ENCODE measurements at places on chromosomes 16 and 17.
A peak's percentile ranks its signal among the peaks of the same experiment; 100 is the strongest.

GRCh38 chr17:80125656-80126448 lies 21.1 kb downstream of the EIF4A3 start:
- no peak for DNase-seq

GRCh38 chr17:79306424-79307318 lies 232.0 kb downstream of the ENGASE start:
- no peak for DNase-seq

- peak; percentile 58 for DNase-seq
These were observed 35.1 kb upstream of the CDRT4 start for GRCh38 chr17:15502369-15503112.

GRCh38 chr17:78544881-78545755 lies 32.1 kb downstream of the DNAH17 start:
- DNase-seq, result no peak

- DNase-seq, result no peak
These were observed 18.2 kb downstream of the ZCCHC14 start for GRCh38 chr16:87474566-87474996.

DNA sequence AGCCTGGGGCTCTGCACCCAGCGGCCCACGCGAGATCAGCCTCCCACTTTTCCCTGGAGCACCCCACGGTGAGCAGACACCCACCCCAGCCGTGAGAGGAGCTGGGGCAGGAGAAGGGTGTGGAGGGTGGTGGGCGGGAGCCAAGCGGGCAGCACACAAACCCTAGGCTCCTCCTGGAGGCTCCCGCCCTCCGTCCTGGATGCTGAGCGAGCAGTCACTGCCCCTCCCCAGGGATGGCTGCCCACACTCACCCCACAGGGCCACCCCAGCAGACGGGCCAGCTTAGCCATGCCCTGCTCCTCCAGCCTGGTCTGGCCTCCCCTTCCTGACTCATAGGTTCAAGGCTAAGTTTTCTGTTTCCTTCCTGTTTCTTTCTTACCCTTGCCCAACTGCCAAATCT lies 15.7 kb upstream of the ABCC3 start:
- no peak for DNase-seq

DNA sequence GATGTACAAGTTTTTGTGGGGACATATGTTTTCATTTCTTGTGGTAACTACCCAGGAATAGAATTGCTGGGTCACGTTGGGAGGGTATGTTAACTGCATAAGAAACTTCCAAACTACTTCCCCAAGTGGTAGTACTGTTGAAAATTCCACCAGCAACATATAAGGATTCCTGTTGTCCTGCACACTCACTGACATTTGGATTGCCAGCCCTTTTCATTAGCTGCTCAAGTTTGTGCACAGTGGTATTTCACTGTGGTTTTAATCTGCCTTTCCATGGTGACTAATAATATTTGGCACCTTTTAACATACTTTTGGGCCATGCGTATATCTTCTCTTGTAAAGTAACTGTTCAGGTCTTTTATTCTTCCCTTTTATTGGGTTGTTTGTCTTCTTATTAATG lies 103.3 kb downstream of the GNAO1 start:
- no peak for DNase-seq

DNA sequence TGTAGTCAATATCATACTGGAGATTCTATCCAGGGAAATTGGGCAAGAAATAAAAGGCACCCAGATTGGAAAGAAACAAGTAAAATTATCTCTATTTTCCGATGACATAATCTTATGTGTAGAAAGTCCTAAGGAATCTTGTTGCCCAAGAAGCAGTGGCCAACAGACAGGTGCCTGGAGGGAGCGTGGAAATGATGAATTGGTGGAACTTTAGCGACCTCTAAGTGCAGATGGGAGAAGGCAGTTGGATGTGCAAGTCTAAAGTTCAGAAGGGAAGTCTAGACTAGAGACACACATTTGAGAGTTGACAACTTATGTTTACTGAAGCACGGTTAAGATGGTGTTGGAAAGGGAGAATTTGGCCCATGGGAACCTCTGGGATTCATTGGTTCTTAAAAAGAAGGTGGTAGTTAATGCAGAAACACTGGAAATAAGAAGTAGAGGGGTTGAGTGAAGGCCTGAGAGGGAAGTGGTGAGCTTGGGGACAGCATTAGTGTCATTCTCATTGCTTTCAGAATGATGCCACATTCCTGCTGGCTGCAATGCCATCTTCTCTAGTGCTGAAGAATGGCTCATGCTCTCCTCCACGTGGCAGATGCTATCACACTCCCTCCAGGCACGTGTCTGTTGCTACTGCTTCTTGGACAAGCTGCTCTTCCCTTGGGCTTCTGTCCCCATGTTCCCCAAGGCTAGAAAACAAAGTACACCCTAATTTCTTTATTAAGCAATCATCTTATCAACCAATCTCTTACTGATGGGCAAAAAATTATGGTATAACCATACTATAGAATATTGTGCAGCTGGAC lies 24.0 kb downstream of the TAT start:
- no peak for DNase-seq

DNA sequence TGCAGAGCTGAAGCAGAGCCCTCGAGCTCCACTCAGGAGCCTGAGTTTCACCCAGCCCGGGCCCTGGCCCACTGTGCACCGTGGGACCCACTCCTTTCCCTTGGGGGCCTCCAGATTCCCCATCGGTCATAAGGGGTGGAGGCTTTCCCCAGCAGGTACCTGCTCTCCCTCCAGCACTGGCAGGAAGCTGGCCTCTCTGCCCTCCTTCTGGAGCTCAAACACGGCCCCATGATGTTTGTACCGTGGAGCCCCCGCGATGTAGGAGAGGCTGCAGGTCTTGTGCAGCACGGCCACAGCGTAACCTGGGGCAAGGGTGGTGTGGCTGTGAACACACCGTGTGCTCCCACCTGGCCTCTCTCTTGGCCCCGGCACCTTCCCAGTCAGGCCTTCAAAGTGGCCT lies 29.9 kb downstream of the HASPIN start:
- no peak for DNase-seq

GRCh38 chr17:72421128-72422092 lies 300.6 kb downstream of the SOX9 start:
- peak; percentile 78 for DNase-seq

DNA sequence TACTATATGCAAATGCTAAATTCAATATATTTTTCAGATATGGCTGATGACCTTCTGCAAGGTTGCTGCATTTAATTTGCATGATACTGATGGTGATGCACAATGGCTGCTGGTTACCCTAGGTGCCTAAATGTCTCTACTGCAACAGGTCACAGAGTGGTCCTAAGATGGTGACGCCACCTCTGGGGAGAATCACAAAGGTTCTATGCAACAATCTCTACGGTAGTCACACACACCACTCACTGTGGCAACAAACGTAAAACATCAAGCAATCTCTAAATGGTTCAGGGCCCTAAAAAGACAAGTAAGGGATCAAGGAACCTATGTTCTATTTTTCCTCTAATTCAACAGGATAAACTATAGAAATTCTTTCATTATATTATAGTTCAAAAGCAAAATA lies 293.3 kb downstream of the CEP112 start:
- DNase-seq, result no peak

GRCh38 chr17:74049167-74049966 lies 154.1 kb upstream of the RPL38 start:
- DNase-seq, result no peak

DNA sequence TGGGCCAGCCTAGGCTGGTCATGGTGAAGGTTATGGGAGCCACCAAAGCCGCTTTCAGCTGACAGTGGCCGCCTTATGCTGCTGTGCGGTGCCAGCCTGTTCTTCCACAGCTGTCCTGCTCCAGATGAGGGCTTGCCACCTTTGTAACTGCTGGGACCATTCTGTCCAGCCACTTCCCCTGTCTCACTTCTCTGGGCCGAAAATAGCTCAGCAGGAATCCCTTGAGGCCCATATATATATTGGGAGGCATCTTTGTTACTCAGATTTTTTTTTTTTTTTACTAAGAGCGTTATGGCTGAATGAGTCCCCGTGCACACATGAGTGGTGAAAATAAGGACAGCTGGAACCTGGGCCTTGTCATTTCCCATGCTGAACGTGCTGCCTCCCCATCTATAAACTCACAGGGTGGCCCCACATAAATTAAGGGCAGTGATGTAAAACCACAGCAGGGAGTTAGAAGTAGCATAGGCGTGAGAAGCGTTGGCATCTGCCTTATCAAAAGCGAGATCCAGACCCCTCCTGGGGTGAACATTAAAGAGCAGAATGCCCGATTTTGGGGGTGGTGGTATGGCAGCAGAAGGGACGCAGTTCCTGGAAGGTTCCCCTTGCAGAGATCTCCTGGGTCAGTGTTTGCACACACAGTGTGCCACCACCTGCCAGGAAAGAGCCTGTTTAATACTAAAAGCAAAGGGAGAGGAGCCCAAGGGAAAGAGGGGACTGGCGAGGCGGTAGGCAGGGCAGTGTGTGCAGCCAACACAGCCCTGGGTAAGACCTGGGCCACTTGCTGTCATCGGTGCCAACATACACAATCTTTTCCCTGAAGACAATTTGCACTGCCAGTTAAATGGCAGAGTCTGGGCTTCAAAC lies 57.8 kb downstream of the USP43 start:
- DNase-seq, result no peak

DNA sequence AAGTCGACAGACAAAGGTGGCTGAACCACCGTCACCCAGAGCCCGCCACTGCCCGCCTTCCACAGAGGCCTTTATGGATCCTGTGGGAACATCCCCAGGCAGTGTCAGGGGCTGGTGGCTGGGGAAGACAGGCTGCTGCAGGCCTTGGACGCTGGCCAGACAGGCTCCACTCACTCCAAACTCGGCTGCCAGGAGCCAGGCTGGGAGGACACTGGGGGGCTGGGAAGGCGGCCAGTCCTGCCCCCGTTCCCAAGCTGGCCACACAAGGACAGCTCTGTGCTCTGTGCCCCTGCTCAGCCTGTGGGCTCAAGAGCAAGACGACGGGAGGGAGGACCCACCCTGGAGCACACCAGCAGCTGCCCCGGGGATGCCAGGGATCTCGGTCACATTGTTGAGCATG lies 7.6 kb upstream of the LCAT start:
- peak; percentile 89 for DNase-seq

DNA sequence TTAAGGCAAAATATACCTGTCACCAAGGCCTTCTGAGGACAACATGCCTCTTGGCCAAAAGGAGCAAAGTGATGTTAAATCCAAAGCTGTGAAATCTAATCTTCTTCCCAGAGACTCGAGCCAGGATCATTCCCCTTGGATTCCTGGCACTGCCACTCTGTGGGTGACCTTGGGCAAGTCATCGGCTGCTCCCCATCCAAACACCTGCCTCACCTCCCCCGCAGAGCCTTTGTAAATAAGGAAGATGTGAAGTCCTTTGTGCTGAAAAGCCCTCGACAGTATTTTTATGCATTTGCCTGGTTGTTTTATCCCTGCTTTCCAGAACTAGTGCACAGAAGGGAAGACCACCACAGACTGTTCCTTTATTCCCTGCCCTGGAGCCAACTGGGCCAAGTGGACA lies 5.4 kb upstream of the CEP295NL start:
- no peak for DNase-seq

All from C1 segment of cervical spinal cord (tissue), 14 donors.